ENCODE measurements at places on chromosomes 7 and 10.

DNA sequence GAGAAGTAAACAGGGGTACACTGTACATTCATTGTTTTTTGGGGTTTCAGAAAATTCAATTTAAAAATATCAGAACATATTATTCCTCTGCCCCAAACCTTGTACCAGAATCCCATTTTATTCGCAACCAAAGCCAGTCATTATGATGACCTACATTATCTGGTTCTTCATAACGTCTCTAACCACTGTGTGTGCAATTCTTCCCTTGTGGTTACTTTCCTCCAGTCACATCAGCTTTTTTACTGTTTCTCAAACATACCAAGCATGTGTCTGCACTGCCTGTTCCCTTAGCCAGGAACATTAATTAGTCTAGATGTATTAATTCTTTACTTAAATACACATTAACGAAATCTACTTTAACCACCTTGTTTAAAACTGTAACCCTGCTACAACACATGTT lies 64.8 kb downstream of the THSD7A start:
- no peak for DNase-seq

DNA sequence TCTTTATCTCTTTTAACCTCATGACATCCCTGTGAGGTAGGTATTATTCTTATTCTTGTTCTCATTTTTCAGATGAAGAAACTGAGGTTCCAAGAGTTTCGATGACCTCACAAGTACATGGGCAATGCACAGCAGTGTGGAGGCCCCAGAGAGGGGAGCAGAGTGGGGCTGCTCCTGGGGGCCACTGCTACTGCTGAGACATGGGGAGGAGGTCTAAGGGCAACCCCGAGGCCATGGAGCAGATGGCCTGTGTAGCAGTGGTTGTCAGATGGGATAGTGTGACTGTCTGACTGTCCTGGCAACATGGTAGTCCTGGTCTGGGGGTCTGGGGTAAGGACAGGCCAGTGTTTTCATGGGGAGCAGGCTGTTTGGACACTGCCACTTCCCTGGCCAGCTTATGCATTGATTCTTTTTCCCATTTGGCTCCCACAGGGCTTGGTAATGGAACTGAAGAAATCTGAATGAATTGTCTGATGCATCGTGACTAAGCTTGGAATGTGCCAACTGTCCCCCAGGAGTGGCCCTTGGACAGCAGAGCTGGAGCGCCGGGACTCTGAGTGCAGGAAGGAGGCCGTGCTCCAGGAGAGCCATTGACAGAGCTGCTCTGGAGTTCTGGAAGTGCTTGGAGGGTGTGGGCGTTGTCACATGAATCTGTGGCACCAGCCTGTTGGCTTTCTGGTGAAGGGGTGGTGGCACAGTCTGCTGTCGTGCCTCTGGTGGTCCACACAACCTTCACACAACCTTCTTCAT lies 40.9 kb downstream of the ADRA2A start:
- no peak for DNase-seq

DNA sequence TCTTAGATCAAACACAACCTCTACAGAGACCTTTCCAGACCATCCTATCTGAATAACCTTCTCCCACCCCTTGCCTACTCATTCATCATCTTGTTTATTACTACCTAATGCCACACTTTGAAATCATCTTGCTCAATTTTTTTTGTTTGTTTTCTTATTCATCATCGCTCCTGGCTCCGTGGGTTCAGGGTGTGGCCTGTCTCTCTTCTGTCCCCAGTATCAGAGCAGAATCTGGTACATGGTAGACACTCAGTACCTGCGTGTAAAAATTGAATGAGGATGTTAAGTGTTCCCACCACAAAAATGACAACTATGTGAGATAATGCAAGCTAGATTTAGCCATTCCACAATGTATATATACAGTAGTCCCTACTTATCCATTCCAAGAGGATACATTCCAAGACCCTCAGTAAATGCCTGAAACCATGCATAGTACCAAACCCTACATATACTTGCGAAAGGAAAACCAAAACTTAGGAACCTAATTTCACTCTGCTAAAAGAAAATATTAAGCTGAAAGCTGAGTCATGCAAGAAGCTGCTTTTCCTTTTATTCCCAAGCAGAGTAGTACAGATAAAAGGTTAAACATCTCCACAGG lies 72.1 kb upstream of the SEC61G start:
- DNase-seq: no peak

DNA sequence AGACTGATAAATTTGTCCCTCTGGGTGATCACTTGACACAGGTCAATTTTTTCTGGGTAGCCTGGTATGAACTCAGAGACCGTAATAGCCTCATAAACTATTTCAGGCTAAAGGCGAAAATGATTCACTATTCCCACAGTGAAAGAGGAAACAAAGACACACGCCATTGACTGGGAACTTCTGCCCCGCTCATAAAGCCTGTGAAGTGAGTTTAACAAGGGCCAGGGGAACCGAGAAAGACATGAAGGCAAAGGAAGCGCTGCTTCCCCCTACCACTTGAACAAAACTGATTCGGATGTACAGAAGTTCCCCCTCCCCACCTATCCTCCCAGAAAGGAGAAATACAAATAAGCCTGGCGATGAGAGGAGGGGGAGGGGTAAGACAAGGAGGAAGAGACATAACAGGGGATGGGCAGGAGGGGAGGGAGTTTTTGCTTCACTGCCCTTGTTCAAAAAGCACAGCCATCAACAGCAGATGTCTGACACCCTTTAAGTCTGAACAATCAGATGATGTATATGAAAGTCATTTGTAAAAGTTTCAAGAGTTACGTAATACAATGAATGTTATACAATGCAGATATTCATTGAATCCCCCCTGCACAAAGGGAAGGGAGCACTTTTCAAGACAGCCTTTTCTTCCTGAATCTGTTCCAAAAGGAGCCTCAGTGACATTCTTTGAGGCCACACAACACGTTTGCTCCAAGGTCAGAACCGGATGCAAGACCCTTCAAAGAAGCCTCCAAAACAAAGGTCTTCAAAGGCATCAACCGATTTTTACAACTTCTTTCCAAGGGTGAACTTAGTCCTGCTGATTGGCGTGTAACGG lies 734 bp downstream of the ABCB4 start:
- DNase-seq: no peak

DNA sequence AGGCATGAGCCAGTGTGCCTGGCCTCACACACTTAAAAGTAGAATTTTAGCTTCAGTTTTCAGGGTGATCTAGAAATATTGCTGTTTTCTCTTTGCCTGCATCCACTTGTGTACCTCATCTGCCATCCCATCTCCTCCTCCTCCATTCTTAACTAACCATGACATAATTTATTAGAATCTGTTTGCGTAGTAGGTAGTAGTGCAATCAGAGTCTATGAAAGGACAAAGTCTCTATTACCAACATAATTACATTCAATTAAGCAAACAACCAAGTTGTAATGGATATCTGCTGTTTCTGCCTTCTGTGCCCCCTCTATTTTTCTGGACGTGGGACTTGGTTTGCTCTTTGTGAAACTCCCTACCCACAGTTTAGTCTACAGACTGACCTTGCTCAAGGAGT lies 72.9 kb downstream of the CDK14 start:
- no peak for DNase-seq

GRCh38 chr10:96612055-96612830 lies 25.4 kb upstream of the TM9SF3 start:
- no peak for DNase-seq

- no peak for DNase-seq
Observed at GRCh38 chr7:44277851-44278250, 47.5 kb downstream of the CAMK2B start.

- no peak for DNase-seq
Observed at GRCh38 chr7:128210590-128211570, 30.2 kb upstream of the LEP start.

- no peak for DNase-seq
Observed at GRCh38 chr7:2198206-2198605, 34.5 kb downstream of the MAD1L1 start.

- no peak for DNase-seq
Observed at GRCh38 chr7:155449008-155449868, 8.7 kb upstream of the EN2 start.

DNA sequence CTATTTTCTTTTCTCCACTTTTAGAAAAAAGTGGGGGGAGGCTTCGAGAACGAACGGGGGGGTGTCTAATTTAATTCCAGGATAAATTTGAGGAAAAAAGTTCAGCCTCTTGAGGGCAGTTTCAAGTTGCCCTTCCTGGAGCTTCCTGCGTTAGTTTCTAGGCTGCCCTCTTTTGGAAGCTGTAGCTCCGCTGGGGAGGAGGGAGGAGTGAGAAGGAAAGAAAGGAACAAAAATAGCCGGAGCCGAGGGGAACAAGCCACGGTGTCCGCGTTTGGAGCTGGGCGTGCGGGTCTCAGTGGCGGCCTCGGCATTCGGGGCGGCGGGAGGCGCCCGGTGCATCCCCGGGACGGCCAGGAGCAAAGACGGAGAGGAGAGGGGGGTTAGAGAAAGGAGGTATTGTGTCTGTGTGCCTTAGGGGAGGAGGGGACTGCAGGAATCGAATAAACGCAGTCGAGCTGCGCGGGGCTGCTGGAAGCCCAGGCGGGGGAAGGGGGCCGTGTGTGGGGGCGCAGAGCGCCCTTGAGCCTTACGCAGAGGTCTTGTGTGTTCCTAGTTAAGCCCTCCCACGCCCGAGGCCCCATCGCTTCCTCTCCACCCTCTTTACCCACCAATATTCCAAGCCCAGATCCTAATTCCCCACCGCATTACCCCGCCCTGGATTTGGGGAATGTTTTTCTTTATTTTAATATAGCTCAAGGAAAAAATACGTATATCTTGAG lies 2.0 kb upstream of the TNRC18 start:
- no peak for DNase-seq

DNA sequence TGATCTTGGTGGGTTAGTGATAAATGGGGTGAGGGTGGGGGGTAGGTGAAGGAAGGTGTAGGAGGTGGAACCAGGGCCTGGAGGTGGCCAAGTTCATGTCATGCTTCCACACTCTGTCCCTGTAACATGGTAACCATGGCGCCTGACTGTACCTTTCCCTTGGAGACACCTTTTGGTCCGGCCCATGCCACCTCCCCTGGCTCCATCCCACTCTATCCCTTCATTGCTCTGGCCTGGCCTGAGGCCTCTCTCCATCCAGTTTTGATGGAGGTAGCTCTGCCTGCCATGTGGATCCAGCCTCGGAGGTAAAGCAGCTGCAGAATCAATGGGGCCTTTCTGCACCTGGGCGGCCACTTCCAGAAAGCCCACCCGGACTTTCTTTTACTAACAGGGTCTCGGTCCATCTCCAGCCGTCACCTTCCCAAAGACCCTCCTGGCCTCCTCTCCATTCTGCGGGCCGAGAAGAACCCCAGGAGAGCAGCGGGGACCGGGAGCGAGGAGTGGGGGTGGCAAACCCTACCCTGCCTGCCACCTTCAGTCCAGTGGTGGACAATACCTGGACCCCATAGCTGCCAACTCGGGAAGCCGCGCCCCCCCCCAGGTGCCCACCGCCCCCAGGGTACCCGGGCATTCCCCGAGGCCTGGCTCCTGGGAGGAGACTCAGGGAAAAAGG lies 504 bp upstream of the TRRAP start:
- DNase-seq: no peak

DNA sequence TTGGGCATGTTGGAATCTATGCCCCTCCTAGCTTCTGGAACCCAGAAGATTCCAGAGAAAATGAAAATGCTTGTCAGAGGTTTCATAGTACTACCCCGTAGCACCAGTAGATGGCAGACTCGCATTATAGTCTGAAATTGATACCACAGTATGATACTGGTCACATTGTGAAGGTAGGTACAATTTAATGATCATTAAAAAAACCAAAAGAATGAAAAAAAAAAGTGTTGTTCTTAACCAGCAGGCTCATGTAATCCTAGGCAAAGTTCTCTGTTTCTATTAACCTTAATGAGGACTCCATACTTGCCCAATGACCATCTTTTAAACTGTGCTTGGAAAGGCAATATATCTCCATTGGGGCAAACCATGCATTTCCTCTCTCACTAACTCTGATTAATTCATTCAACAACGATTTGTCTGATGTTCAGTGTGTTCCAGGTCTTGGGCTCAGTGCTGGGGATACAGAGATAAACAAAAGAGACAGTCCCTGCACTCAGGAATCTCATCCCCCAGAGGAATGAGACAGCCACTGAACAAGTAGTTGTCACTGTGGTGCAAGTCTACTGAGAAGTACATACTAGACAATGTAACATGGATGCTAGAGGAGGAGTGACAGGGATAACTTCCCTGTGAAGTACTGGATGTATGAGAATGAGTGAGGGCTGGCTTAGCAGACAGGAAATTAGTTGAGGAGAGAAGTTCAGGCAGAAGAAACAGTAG lies 223.5 kb upstream of the PHYHIPL start:
- DNase-seq: no peak

DNA sequence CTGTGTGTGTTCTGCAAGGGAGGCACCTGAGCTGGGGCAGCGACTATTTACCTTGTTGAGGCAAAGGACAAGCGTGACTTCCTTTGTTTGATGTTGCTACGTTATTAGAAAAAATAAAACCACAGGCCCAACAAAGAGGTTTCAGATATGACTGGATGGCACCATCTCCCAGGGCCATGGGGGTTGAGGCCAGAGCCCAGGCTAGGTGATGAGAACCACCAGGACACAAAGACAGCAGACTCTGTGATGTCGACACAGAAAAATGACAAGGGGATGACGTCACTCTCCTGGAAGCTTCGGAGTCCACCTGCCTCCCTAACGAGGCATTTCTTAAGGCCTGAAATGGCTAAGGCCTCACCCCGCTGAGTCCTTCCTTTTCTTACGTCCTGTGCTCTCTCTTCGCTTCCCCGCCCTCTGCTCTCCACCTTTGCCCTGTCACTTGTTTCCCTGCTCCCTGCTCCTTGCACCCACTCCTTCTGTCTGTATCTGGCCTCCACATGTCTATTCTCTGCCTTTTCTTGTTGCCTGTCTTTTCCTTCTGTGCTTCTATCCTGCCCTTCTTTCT lies 83.0 kb upstream of the ADRB1 start:
- peak; percentile 41 for DNase-seq

- no peak for DNase-seq
Observed at GRCh38 chr10:62733654-62734293, 70.7 kb upstream of the ADO start.

DNA sequence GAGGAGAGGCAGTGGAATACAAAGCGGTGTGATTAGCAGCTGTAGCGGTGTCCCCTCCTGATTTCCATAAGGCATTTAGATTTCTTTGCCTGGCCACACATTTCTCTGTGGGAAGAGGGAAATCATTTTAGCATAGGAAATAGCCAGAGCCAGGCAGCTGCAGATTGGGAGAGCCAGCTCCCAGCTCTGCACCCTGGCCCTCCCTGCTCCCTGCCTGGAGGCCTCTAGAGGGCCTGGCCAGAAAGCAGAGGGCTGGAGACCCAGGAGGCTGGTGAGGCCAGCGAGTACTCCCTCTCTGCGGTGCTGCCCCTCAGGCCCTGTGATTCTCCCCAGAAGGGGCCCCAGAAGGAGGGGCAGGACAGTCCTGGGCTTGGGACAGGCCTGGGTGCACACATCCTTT lies 85.7 kb downstream of the C10orf105 start:
- DNase-seq: no peak

- DNase-seq: no peak
Observed at GRCh38 chr7:37142958-37143357, 305.7 kb downstream of the ELMO1 start.

DNA sequence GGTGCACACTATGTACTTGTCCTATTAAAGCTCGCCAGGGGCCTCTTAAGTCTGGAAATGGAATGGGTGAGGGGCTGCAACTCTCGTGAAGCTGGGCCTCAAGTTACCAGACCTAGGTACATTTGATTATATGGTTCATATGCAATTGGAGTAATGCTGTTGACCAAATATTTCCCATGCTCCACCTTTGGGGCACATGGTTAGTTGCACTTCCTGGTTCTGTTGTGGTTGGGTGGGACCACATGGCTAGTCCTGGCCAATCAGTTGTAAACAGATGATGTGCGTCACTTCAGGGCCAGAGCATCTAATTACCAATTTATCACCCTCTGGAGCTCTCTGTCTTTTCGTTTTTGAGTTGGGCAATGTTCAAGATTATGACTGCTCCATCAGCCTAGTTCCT lies 39.5 kb upstream of the OPN4 start:
- DNase-seq: no peak

GRCh38 chr10:34041871-34042270 lies 707.4 kb upstream of the NRP1 start:
- no peak for DNase-seq

All from CD4-positive, alpha-beta T cell (primary cell).